ENCODE measurements at places on chromosomes 3 and 15. TPM values are rescaled to one million over a fixed set of nuclear protein-coding genes. Genes with fewer than 3 reads are reported as not detected.

SH3GL3 gene
- total RNA-seq: under 0.01 TPM

SUCLG2 gene
- 87.4 TPM for total RNA-seq

NPAP1 gene
- total RNA-seq: not detected

C2CD4A gene
- not detected for total RNA-seq

SI gene
- not detected for total RNA-seq

GABRB3 gene
- total RNA-seq: 1.5 TPM

RBP2 gene
- not detected for total RNA-seq

LRRN1 gene
- 0.33 TPM for total RNA-seq

NR1I2 gene
- under 0.01 TPM for total RNA-seq

RTF1 gene
- total RNA-seq: 14.9 TPM

CYP11A1 gene
- 0.33 TPM for total RNA-seq

MRPL3 gene
- 80.1 TPM for total RNA-seq

All from fibroblast of lung (primary cell).